HL-60 (cell line): ENCODE measurements at places on chromosomes 7 and 10.

DNA sequence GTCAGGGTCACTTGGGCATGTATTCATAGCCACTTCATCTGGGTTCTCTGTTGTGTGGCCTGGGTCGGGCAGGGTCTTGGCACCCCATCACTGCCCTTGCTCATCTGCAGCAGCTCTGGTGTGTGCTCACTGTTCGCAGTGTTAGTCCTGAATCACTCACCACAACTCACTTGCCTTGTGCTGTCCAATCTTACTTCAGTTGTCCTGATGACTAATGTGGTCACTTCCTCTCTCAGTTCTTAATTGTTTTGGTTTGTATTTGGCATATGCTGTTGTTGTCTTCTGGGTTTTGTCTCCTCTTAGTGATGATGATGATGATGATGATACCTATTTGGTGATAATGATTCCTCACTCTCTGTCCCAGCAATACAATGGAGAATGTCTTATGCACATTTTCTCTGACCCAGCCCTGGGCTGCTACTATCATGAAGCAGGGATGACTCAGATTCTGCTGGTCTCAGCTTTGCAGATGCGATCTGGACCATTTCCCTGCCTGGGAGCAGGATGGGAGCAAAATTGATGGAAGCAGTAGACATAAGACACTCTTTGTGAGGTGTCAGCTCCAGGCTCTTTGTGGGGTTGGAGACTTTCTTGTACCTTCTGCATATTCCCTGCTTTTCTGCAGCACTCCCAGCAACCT is 17.0 kb downstream of the ADRA2A start:
- DNase-seq: no peak

DNA sequence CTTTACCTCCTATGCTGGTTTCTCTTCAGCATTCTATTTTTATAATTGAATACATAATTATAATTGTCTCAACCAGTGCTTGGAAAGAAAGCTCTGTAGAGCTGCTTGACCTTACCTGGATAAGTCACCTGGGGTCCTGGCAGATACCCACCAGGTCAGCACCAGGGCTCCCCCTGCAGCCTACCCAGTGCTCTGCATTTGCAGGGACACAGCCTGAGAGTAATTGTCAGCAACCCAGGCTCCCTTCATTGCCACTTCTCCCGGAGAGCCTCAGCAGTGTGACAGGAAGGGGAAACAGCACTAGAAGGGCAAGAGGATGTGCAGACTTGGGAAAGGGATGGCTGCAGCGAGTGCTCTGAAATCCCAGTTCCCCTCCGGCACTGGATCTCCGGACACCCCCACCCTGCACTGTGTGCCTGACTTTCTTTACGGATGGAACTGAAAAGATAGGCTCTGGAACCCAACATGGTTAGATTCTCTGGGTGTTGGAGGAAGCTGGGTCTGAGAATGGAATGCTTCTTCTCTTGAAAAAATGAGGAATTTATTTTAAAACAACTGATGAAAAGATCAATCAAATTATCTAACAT is 11.4 kb upstream of the PAX4 start:
- peak; percentile 63 for DNase-seq

DNA sequence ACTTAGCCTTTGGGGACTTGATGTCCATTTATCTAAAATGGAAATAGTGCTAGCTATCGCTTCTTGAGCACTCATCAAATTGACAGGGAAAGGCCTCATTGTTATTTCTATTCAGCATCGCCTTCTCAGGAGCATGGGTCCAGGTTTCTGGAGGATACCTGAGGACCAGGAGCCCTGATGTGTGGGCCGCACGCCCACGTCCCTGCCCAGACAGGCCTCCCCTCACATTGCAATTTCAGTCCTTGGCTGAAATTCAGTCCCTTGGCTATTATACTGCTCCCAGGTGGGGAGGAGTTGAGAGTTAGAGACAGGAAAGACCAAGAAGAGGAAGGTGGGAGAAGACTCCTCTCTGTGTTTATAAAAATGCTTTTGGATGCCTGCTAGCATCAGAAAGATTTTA is 38.9 kb downstream of the GPRIN2 start:
- no peak for DNase-seq

DNA sequence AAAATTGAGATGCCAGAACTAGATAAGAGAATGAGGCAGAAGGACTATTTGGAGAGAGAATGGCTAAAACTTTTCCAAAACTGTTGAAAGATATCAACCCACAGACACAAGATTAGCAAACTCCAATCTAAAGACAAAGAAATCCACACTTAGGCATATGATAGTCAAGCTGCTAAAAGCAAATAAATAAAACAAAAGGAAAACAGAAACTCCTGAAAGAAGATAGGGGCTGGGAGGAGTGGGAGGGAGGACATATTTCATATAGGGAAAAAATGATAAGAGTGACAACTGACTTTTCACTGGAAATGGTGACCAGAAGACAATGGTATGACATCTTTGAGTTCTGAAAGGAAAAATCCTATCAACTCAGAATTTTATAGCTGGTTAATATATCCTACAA is 105.4 kb upstream of the ADO start:
- no peak for DNase-seq

GRCh38 chr10:71713135-71714030 is 6.2 kb downstream of the C10orf105 start:
- DNase-seq: peak; percentile 91

GRCh38 chr10:34281661-34282582 is 533.2 kb downstream of the PARD3 start:
- no peak for DNase-seq

DNA sequence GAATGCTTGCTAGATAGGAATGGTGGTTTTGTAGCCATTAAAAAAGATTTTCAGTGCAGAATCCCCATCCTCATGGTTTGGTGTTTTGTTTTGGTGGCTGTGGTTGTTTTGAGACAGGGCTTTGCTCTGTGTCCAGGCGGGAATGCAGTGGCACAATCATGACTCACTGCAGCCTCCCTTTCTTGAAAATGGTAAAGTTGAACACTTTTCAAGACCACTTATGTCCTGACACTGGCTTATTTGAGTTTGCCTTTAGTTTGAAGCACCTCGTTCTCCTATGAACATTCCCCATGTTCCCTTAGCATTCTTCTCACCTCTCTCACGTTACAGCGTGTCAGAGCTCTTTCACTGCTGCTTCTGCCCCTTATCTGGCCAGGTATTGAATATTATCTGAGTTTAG is 140.1 kb downstream of the LRRC4 start:
- DNase-seq: no peak

DNA sequence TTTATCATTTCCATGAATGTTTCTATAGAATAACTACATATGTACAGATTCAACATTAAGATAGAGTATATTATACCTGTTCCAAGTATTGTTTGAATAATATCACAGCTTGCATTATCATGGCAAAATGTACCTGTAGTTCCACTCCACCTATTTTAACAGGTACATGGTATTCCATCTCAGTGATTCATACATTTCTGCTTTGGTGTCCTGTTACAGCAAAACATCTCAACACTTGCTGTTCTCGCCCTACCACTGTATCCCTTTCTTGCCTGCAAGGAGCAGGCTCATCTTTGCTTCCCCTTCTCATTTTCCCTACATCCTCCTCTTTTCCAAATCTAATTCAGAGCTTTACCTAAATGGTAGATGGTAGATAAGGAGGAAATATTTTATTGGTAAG is 27.1 kb upstream of the SGCE start:
- DNase-seq: no peak

DNA sequence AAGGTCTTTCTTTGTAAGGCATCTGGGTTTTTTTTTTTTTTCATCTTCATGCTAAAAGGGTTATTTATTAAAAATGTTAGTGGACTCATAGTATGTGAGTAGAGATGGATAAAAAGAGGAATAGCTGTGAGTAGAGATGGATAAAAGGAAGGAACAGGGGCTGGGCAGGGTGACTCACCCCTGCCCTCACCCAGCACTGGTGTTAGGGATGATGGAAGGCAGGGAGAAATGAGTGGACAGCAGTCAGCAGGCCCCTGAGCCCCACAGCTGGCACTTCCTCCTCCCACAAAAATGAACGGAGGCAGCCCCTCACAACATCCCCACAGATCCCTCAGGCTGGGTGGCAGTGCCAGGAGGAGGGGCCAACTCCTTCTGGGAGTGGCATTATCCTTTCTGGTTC is 39.3 kb downstream of the ANTXRL start:
- DNase-seq: peak; percentile 0

DNA sequence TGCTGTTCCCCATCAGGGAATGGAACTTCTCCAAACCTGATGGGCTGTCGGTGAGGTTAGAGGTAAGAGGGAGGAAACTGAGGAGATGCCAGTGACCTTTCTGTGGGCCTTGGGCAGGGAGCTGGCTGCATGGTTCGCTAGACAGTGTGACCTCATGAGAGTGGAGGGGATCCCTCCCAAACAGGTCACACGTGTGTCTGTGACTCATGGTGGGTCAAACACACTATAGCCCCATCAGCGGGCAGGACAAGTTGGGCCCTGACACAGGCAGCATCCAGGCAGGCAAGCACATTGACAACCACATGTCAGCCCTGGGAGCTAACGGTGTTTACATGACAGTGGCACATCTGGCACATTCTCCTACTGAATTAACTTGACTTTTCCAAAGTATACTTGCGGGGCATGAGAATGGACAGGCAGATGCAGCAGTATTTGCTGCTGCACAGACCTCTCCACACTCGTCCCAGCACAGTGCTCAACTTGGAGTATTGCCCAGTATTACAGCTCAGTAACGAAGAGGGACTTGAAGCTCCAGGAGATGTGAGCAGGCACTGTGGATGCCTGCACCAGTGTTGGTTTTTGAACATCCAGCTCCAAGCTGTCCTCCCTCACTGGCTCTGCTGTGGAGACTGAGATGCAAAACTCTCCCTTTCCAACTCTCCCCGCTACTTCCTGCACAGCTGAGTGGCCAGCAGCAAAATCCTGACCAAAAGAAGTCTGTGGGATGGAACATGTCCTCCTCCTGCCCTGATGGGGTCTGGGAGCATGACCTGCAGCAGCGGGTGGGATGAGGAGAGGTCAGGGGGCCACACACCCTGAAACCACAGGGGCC is 199.6 kb downstream of the WDR37 start:
- DNase-seq: no peak

- DNase-seq: no peak
Observed at GRCh38 chr7:80783678-80784327, 135.0 kb downstream of the SEMA3C start.

GRCh38 chr7:110065121-110065520 is 1025.8 kb upstream of the LRRN3 start:
- no peak for DNase-seq

DNA sequence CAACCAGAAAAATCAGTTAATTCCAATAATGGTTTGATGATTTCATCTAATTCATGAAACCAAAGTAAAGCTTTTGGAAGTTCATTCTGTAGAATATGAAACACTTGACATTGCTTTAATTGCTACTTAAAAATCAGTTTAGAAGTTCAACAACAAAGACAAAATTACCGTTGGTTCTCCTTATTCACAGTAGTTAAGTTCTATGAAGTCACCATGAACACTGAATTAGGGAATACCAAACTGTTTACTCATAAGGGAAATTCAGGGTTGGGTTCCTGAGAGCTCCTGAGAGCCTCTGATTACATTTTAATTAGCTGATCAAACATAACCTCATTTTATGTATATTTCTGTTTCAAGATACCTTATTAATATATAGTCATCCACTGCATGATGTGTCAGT is 46.2 kb downstream of the ZNF438 start:
- DNase-seq: no peak

DNA sequence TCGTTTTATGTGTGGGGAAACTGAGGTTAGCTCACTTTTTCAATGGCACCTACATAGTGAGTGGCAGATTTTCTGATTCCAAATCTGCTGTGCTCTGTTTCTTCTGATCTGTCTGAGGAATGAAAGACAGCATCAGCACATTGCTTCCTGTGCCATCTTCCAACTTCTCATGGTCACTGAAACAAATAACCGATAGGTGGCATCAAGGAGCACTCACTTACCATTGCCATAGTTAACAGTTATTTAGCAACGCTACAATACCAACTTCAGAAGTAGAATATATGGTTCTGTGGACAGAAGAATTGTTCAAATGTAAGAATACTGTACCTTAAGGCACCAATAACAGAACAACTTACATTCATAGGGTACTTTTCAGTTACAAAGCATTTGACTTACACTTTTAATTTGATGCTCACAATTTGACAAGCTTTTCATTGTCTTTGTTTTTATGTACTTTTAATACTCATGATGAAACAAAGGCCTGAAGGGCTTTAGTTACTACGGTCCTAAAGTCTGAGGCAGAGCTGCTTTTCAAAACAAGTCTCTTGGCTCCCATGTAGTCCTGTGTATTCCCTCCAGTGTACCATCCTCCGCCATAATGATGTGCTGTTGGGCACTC is 228.9 kb upstream of the TCF7L2 start:
- peak; percentile 28 for DNase-seq

- no peak for DNase-seq
Observed at GRCh38 chr7:66181329-66181728, 23.8 kb upstream of the TPST1 start.

DNA sequence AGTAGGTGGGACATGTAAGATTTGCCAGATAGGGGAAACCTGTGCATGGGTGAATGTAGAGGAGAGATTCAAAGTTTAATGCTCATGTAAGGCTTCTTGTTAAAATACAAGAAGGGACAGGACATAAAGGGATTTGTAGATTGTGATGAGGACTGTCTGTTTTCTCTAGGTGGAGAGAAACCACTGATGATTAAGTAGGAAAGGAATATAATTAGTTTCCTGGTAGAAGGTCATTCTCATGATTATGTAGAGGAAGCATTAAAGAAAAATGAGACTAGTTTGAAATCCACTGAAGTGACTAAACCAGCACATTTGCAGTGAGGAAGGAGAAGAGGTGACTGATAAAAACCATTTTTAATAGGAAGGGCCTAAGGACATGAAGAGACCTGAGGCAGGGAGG is 19.6 kb upstream of the MACC1 start:
- no peak for DNase-seq

- no peak for DNase-seq
Observed at GRCh38 chr7:96591159-96591899, 118.3 kb downstream of the SEM1 start.

DNA sequence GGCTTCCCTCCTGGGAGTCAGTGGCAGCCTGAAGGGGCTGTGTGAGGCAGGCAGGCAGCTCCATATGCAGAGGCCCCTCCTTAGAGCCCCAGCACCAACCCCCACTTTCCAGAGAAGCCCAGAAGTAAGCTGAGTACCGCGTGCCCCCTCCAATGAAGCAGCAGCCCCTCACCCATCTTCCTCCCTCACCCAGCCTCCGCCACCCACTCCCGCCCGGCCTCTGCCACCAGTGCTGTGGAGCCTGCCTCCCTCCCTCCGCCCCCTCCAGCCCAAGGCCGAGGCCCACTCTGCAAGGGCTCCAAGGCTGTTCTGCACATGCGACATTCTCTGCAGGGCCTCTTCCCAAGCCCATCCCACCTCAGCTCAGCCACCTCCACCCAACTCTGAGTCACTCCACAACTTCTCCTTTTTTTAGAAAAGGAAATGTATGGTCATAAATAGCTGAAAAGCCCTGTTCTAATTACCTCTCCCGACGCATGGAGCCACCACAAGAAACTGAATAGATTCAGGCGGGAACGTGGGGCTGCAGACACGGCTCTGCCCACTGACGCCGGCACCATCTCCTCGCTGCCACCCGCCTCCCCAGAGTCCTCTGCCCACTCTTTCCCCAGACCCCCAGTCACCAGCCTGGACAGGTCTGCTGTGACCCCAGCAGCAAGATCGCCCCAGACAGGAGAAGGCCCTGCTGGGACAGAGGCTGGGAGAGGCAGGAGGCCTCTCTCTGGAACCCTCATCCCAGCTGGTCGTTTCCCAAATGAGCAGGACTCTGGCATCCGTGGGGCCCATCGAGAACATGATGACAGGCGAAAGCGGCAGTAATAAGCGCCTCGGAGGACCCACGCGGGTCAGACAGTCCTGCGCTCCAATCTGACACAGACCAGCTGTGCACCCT is 213.9 kb downstream of the MAD1L1 start:
- peak; percentile 70 for DNase-seq

GRCh38 chr10:69842882-69843281 is 41.2 kb downstream of the COL13A1 start:
- no peak for DNase-seq
